ENCODE measurements at places on chromosomes 5 and 9. TPM values are rescaled to one million over a fixed set of nuclear protein-coding genes. Genes with fewer than 3 reads are reported as not detected.

The CNTNAP3B gene
- total RNA-seq = not detected

The OR1J2 gene
- total RNA-seq = not detected

The ANGPTL2 gene
- total RNA-seq = not detected

The TMEM252 gene
- total RNA-seq = not detected

The TAF1L gene
- total RNA-seq = not detected

The MEIKIN gene
- not detected for total RNA-seq

The EXD3 gene
- total RNA-seq = 3.7 TPM

The TMED9 gene
- total RNA-seq = 136 TPM

The BAAT gene
- not detected for total RNA-seq

The COL5A1 gene
- not detected for total RNA-seq

The LCP2 gene
- 244 TPM for total RNA-seq

The ANKRD18A gene
- total RNA-seq = 2.1 TPM

The EQTN gene
- total RNA-seq = not detected

The GRM6 gene
- not detected for total RNA-seq

The OTULINL gene
- total RNA-seq = 14.0 TPM

The NKD2 gene
- total RNA-seq = 0.40 TPM

The GAPT gene
- not detected for total RNA-seq

The ZNF608 gene
- not detected for total RNA-seq

The PDE8B gene
- total RNA-seq = not detected

The ELAVL2 gene
- total RNA-seq = not detected

The CHD1 gene
- 66.0 TPM for total RNA-seq

The TAF11L9 gene
- total RNA-seq = not detected

The NTRK2 gene
- 0.17 TPM for total RNA-seq

The KIF12 gene
- total RNA-seq = not detected

The ARL14EPL gene
- total RNA-seq = not detected

The PCDHGA9 gene
- not detected for total RNA-seq

The DMRT3 gene
- total RNA-seq = not detected

Measured in activated CD8-positive, alpha-beta memory T cell treated with anti-CD3 and anti-CD28 coated beads for 36 hours (primary cell).